NCI-H748 treated with DMSO at 0.1 percent for 48 hours (cell line): ENCODE measurements at places on chromosomes 12 and 14.

DNA sequence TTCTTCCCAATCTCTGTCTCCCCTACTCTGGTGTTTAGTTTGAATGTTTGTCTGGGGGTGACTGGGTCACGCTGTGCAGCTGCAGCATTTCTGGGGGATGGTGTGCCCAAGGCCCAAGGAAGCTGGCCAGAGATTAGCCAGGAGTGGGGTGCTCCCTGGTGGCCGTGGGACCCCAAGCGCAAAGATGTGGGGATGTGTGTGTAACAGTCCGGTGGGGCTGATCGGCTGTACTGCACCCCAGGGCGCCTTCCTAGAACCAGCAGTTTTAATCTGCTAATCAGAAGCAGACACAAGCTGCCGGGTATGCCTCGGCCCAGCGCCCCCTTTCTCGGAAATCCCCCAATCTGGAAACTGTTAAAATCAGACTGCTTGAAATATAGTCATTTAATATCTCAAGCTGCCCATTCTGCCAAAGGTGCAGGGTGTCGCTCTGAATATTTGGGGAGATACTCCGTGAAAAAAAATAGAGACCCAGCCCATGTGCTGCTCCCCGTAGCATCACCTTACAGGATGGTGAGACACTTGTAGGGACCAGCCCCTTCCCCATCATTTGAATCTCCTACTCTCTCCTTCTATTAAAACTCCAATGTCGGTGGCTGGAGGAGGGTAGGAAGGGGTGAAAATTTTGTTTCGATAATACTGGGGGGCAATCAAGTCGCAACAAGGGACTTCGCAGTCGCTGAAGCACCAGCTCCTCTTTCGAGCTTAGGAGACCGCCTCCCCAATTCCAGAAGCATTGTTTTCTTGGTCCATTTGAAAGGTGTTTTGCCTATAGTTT is 4.3 kb downstream of the HOXC9 start:
- DNase-seq = no peak

DNA sequence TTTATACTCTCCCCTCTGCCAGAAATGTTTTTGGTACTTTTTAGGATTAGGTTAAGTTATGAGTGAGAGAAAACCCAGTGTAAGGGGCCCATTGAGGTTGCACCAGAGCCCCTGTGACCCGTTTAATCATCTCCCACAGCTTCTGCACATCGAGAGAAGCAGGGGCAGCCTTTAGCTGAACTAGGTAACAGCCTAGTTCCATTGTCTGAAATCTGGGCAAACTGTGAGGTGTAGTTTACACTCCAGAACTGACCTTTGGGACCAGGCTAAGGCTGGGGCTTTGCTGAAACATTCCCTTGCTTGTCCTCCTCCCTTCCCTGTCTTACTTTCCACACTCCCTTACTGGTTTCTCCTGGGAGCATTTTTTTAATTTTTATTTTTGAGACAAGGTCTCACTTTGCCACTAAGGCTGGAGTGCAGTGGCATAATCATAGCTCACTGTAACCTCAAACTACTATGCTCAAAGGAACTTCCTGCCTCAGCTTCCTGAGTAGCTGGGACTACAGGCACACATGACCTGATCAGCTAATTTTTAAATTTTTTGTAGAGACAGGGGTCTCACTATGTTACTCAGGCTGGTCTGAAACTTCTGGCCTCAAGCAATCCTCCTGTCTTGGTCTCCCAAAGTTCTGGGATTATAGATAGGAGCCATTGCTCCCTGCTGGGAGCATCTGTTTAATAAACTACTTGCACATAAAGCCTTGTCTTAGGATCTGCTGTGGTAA is 25.9 kb upstream of the DHRS2 start:
- DNase-seq = no peak

DNA sequence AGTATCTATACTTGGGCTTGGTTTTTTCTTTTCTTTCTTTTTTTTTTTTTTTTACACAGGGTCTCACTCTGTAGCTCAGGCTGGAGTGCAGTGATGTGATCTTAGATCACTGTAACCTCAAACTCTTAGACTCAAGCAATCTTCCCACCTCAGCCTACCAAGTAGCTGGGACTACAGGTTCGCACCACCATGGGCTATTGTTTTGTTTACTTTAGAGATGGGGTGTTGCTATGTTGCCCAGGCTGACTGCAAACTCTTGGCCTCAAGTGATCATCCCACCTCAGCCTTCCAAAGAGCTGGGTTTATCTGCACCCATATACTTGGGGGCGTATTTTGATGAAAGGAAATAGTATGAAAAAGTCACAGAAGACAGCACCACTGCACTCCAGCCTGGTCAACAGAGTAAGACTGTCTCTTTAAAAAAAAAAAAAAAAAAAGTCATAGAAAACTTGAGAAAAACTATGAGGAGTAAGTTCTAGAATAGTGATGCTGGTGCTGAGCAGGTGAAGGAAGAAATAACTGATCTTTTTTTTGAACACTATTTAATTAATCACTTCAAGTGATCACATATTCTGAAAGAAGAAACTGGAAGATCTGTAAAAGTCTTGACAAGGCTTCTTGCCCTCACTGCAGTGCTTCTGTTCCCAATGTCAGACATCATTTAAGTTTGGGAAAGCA is 53.8 kb upstream of the NPFF start:
- DNase-seq = no peak

DNA sequence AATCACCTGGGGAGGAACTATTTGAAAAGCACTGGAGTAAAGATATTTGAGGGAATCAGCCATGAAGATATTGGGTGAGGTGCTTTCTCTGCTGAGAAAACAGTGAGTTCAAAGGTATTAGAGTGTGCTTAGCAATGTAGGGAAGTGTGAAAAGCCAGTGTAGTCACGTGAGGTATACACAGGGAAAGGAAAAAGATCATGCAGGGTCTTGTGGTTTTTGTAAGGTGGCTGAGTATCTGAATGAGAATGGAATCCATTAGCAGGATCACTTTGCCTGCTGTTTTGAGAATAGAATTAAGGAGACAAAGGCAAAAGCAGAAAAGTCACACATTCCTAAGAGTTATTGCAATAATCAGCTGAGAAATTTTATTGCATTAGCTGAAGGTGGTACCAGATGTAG is 193.0 kb downstream of the PIK3C2G start:
- no peak for DNase-seq

DNA sequence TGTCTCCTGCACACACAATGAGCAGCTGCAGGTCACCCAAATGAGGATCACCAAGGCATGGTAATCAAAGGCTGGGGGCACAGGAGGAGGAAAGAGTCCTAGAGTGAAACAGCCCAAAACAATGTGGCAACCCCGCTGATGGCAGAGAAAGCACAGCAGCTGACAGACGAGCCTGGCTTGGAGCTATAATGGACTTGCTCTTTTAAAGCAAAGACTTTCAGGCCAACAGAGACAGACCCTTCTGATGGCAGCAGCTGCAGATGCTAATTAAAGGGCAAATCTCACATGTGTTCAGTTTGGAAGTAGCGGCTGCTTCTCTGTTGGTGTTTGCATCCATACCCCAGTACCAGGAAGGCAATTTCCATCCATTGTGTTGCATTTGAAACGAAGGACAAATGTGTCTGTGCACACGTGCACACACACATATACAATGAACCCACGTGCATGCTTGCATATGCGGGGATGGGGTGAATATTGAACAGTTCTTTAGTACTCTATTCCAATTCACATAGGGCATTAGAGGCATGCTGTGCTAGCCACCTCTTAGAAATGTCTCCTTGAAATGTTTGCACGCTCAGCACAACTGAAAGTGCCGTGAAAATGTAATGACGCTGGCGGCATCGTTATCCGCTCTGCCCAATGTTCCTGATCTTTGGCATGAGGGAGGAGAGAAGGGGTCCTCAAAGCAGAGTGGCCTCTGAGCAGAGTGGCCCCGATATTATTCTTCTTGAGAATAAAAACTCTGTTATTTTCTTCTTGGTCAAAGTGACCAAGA is 38.1 kb downstream of the CIT start:
- no peak for DNase-seq

DNA sequence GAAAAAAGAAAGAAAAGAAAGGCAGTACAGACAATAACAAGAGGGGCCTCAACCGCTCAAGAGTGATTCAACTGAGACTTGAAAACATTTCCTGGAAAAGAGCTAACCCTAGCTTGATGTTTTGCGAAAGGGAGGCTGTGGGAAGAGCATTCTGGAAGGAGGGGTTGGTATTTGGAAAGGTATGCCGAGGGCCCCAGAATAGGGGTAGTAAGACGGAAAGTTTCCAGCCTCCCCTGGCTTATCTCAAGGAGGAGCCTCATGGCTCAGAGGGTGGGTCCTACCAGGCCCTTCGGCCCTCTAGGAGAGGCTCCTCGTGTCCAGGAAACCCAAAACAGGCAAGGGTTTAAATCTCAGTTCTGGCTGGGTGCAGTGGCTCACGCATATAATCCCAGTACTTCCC is 8.4 kb downstream of the RNU4-2 start:
- no peak for DNase-seq

DNA sequence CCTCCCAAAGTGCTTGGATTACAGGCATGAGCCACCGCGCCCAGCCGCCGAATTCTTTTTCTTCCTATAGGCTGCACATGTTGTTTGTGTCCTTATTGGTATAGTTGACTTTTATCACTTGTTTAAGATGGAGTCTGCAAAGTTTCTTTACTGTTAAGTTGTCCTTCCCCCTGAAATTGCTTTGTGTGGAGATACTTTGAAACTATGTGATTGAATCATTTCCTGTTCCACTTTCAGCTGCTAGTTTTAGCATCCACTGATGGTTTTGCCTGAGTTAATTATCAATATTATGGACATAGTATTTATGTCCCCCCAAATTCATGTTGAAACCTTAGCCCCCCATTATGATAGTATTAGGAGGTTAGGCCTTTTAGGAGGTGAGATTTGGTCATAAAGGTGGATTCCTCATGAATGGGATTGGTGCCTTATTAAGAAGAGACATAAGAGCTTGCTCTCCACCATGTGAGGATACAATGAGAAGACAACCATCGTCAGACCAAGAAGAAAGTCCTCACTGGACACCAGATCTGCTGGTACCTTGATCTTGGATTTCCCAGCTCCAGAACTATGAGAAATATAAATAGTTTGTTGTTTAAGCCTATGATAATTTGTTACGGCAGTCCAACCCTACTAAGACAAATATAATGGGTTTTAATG is 34.9 kb downstream of the PPHLN1 start:
- DNase-seq = no peak

DNA sequence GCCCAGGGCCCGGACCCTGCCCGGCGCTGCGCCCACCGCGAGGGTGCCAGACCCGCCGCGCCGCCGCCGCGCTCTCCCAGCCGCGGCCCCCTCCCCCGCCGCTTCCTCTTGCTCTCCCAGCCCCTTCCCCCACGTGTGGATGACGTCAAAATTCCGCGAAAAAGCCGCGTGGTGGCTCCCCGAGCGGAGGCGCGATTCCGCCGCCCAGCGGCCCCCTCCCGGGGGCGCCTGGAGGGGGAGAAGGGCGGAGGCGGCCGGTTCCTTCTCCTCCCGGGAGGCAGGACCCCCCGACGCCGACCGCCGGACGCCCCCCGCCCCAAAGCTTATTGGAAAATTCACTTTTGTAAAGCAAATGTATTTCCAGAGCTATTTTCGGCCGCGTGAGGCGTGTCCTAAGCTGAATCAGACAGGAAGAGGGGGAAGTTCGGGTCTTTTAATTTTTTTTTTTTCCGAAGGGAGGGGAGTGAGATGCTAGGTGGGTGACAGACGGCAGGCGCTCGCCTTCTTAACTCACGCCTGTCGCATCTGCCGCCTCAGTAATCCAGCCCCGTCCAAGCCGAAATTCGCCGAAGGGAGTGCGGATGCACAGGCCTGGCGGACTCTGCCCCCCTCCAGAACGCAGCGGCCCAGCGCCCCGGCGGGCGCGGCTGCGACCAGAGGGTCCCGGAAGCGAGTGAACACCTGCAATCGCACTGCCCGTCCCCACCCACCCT is 4.1 kb upstream of the CCND2 start:
- DNase-seq = no peak

DNA sequence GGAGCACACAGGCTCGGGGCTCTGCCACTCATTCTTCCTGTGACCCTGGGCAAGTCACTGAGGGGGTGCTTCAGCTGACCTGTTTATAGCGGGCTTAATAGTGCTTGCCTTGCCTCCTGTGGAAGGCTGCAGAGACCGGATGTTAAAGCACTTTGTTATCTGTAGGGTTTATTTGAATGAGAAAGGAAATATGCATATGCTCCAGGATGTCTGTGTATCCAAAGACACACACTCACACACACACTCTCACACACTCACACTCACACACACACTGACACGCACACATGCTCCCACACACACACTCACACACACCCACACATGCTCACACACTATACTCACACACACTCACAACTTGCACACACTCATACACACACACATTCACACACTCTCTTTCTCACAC is 56.1 kb upstream of the DDX11 start:
- no peak for DNase-seq

- DNase-seq = no peak
These were observed 70.1 kb upstream of the STRN3 start for GRCh38 chr14:31096255-31096654.

GRCh38 chr12:10098791-10099190 is at the start of gene CLEC1A:
Gene CLEC1A, minus strand, starts transcription at chr12:10098985. Its CDS starts 63 bp downstream, at chr12:10098922.
- no peak for DNase-seq

DNA sequence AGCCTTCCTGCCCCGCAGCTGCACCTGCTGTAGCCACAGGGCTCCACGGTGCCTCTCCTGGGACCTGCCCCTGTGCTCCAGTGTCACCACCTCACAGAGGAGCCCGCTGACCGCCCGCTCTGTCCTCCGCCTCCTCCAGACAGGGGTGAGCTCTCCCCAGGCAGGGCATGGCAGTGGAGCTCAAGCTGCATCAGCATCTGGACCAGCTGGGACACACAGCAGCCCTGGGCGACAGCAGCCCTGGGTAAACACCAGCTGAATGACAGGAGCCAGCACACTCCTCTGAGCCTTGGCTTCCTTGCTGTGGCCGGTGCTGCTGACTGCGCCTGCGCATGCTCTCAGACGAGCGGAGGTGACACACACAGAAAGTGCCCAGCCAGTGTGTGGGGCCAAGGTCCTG is 22.0 kb downstream of the CHGA start:
- DNase-seq = no peak

DNA sequence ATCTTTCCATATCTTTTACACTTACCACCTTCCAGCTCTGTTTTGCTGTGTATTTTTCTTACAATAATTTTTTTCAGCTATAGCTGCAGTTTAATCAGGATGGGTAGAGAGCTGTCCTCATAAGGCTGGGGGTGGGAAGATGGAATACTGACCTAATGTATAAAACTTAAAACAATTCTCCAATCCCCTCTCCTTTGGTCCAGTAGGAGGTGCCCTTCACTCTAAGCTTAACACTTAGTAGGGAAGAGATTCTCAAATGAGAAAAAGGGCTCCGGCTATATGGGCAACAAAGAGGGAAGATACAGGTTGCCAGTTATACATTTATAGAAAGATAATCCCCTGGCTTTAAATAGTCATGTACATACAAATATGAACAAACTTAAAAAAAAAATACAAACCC is 2.8 kb downstream of the ORMDL2 start:
- no peak for DNase-seq

- no peak for DNase-seq
These were observed 79.0 kb downstream of the PITPNM2 start for GRCh38 chr12:123071857-123072256.
